ENCODE measurements at places on chromosomes 1 and 21.

DNA sequence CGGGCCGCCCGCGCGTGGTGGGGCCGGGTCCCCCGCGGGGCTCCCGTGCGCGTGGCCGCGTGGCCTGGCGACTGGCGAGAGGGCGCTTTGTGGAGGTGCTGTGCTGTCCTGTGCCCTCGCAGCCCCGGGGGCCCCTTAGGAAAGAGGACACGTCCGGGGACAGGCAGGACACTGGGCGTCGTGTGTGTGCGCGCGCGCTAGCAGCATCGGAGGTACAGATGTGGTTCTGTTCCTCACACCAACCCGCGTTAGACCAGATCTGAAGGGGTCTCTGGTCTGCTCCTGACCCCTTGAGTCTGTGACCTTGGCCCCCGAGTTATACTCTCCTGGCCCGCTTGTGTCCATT lies 489 bp downstream of the ACTN2 start:
- no peak for DNase-seq

GRCh38 chr1:196425513-196425912 lies 182.7 kb downstream of the KCNT2 start:
- DNase-seq, result no peak

DNA sequence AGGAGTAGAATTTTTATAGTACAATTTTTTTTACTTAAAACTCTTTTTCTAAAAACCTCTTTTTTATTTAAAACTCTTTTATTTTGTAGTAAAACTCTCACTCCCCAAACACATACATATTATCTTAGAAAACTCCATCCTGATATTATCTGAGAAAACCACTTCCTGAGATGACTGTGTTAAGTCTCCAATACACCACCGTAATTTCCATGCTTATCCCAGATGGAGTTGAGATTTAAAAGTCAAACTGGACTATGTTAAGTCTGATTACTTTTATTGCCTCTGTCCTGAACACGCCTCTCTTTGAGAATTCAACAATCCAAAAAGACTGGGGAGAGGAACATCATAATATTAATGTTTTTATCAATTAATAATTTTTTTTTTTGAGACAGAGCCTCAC lies 3.7 kb downstream of the SEC16B start:
- no peak for DNase-seq

- no peak for DNase-seq
Measured at GRCh38 chr1:11989669-11990068, 9.4 kb downstream of the MFN2 start.

DNA sequence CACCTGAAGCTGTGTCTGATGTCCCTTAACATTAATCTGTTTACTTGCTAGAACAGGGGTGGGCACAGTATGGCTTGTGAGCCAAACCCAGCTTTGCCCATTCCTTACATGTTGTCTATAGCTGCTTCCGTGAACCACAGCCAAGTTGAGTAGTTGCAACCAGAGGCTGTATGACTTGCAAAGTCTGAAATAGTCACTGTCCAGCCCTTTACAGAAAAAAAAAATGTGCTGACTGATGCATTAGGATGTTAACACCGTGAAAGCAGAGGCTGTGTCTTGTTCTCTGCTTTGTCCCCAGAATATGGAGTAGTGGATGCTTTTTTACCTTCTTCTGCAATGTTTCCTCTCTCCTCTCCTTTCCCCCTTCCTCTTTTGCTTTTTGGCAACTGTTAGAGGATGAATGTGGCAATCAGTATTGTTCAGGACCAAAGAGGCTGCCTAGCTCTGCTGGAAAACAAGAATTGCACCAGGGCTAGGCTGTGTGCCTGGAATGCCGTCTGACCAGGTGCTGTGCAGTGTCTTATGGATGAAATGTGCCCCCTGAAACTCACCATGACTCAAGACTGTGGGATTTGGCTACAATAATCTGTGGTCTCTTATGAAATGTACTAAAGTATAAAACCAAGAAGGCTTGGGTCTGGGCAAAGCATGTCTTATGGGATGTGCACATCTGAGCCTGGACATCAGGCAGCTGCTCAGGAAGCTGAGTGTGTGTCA lies 79.6 kb upstream of the GCLM start:
- peak; percentile 63 for DNase-seq

DNA sequence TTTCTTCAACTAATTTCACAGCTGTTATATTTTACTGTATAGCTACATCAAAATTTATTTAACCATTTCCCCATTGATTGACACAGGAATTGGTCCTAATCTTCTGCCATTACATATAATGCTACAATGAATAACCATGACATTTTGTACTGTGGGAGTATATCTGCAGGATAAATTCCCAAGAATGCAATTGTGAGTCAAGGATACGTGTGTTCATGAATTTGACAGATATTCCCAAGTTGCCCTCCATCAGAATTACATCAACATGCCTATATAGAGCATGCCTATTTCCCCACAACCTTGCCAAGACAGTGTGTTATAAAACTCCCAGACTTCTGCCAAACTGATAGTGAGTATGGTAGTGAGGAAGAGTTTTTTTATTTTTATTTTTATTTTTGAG lies 2.7 kb upstream of the TIE1 start:
- DNase-seq, result no peak

GRCh38 chr1:229112832-229113548 lies 157.9 kb upstream of the RAB4A start:
- DNase-seq, result no peak

DNA sequence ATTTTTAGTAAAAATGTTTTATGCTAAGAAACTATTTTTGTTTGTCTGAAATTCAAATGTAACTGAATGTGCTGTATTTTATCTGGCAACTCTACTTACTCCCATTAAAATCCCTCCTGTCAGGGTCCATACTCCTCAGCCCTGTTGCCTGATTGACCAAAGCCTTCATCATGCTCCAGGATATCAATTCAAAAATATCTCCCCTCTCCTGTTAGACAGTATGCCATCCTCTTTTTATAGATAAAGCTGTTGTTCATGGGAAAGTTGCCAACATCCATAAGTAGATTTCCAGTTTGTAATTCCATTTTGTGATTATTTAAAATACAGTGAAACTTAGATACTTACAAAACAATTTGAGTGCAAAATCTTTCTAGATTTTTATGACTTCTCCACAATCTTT lies 65.7 kb downstream of the DTL start:
- no peak for DNase-seq

GRCh38 chr21:38504066-38504465 lies 5.8 kb upstream of the ERG start:
- DNase-seq, result no peak

- peak; percentile 18 for DNase-seq
Measured at GRCh38 chr1:182054698-182055326, 6.7 kb downstream of the ZNF648 start.

- no peak for DNase-seq
Measured at GRCh38 chr21:31476263-31477022, 132.4 kb upstream of the TIAM1 start.

GRCh38 chr1:101237229-101237837 lies 514 bp downstream of the S1PR1 start:
- no peak for DNase-seq

DNA sequence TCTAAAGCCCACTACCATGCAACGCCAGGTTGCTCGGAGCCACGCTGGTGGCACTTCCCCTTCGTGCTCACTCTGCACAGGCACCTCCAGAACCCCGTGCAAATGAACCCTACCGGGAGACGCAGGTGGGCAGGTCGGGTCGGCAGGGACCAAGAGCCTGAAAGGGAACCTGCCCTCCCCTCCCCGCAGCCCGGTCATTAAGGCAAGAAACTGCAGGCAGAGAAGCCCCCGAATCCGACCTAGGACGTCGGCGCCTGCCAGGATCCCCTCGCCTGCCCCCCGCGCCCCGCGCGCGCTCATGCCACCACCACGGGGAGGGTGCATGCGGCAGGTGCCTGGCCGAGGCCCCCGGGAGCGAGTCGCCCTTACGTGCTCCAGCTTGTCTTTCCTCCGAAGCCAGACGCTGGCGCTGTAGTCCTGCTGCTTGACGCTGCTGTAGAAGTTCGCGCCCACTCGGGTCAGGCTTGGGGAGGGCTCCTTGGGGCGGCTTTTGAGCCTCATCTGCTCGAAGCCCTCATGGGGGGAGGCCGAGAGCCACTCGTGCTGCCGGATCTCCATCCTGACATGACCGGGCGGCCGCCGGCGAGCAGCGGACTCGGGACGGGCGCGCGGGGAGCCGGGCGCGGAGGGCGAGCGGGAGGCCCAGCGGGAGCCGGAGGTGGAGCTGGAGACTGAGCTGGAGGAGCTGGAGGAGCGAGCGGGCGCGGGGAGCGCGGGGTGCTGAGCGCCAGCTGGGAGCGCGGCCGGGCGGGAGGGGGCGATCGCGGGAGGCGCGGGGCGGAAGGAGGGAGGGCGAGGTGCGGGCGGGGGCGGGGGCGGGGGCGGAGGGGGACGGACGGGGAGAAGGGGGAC lies 552 bp downstream of the PLD5 start:
- DNase-seq, result peak; percentile 13

- DNase-seq, result no peak
Measured at GRCh38 chr1:22817462-22817861, 106.8 kb downstream of the EPHB2 start.

GRCh38 chr1:113859478-113860175 lies 11.9 kb downstream of the PTPN22 start:
- no peak for DNase-seq

GRCh38 chr1:56967900-56968832 lies 2.4 kb upstream of the C8B start:
- no peak for DNase-seq

- DNase-seq, result no peak
Measured at GRCh38 chr1:228783418-228784040, 48.2 kb downstream of the RHOU start.

GRCh38 chr21:37073417-37074196 lies 553 bp downstream of the TTC3 start:
- peak; percentile 47 for DNase-seq

GRCh38 chr1:8421721-8422120 lies 103.8 kb downstream of the SLC45A1 start:
- DNase-seq, result no peak

DNA sequence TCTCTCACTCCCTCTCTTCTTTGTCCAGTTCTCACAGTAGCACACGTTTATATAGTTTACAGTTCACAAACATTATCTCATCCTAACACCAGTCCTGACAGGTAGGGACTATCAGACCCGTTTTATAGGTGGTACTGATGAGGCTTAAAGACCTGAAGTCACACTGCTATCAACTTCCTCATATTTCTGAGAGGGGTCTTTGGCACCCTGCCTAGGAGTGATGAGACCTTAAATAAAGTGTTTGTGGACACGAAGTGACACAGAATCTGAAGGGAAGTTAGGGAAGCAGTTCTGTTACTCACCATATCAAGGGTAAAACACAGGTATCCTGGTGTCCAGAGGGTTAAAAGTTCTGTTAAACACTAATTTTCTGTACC lies 590 bp upstream of the TACSTD2 start:
- no peak for DNase-seq

DNA sequence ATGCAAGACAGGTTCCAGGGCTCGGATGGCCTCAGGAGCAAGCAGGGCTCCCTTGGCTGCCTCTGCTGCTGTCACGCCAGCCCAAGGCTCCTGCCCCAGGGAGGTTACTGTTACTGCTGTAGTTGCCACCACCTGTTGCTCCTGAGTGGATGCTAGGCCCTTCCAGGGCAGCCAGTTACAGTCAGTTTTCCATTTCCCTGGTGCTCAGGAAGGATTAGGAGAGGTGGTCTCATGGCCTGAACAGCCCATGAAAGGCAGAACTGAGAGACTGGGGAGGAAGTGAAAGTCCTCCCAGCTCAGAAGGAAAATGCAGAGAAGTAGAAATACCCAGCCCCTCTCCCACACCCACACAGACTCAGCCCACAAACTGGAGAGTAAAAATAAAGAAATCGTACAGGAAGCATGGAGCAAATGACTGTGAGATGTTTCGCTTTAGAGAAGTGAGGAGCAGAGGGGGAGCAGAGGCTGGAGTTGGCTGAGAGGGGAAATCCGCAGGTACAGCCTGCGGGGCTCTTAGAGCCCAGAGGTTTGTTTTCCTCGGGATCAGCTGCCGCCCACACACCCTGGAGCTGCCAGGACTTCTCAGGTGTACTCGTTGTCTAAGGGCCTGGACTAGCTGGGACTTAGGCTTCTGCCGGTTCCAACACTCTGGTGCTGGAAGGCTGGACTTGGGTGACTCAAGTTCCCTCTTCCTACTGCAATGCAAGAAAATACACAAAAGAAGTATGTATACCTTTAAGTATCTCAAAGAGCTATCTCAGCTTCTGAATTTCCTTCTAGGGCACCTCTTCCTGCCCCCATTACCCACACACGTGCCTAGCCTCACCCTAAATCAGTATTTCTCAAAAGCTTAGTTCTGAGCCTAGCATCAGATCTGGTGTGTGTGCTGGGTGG lies 2.3 kb downstream of the IL6R start:
- DNase-seq, result peak; percentile 77

- no peak for DNase-seq
Measured at GRCh38 chr1:167276969-167277368, 56.3 kb downstream of the POU2F1 start.

Measured in prostate gland (tissue), 2 donors.